Stimulated activated CD8-positive, alpha-beta memory T cell treated with anti-CD3 and anti-CD28 coated beads, Interleukin-15, amount 100 ng/mL, for 48 hours (primary cell): ENCODE measurements at places on chromosomes 12 and 14.

DNA sequence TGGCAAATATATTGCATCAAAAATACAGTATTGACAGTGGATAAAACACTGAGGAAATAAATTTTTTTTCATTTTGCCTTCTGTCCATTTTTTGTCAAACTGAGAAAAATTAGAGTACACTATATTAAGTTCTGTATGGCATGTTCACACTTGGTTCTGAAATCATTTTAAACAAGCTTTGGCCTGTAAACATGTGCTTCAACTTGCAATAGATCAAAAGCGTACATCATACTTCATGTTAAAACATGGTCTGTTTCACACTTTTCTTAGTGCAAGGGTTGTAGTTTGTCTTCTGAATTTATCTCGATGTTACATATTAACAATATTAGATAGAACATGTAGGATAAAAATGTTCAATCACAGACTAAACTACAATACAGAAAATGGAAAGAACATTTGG is 208.0 kb downstream of the PCNX1 start:
- no peak for DNase-seq

DNA sequence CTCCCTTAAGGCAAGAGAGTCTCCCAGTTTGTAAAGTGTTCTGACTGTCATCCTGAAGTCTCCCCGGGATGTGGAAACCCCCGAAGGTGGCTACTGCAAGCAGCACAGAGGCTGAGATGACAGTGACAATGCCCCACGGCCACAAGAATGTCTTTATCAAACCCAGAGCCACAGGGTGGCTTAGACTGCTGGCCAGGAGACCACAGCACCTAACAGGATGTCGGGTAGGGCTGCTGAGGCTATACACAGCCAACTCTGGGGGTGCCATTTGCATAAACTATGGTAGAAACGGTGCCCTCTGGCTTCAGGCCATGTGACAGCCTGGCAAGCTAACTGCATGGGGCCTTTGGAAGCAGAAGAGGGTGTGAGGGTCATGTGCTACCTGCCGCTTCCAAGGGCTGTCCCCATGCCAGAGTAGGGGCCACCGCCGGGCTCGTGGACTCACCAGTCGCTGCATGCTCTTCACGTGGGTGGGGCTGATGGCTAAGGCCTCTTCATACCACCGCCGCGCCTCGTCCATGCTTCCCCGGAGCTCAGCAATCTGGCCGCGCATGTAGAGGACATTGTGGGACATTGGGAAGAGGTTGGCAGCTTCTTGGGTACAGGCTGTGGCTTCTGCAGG is 180.9 kb downstream of the CALM1 start:
- DNase-seq, result no peak

DNA sequence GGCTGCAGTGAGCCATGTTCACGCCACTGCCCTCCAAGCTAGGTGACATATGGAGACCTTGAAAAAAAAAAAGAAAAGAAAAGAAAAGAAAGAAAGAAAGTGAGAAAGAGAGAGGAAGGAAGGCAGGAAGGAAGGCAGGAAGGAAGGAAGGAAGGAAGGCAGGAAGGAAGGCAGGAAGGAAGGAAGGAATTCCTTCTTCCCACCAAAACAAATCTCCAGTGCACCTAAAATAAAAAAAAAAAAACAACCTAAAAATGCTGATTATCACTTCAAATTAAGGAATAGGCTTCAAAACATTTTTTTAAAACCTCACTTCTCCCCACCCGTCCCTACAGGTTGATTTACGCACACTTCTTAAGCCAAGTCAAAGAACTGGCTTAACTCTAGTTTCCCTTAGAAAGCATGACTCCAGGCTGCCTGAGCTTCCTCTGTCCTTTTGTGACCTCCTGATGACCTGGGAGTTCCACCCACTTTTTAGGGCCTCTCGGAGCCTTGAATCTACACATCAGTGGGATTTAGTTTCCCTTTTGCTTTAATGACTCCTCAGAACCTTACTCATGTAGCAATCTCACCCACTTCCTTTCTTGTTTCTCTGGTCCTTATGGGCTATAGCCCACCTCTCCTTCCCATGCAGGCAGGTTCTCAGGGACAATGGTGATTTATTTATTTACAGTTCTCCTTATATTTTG is 18.6 kb downstream of the DUSP6 start:
- DNase-seq, result no peak

DNA sequence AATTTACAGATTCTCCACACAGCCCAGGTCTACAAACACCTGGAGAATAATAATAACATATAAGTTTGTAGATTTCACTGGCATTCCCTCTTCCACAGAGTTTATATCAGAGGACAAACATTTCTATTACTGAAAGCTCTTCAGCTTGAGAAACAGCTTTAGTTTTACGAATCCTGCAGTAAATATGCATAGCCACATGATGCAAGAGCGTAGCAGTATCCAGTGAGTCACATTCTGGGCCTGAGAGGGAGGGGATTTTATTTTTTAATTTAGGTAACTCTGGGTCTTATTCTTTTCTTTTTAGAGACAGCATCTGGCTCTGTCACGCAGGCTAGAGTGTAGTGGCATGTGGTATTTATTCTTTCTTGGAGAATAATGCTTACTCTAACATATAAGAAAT is 1002.8 kb downstream of the TRHDE start:
- no peak for DNase-seq

GRCh38 chr12:130073721-130074120 is 88.5 kb upstream of the FZD10 start:
- no peak for DNase-seq

DNA sequence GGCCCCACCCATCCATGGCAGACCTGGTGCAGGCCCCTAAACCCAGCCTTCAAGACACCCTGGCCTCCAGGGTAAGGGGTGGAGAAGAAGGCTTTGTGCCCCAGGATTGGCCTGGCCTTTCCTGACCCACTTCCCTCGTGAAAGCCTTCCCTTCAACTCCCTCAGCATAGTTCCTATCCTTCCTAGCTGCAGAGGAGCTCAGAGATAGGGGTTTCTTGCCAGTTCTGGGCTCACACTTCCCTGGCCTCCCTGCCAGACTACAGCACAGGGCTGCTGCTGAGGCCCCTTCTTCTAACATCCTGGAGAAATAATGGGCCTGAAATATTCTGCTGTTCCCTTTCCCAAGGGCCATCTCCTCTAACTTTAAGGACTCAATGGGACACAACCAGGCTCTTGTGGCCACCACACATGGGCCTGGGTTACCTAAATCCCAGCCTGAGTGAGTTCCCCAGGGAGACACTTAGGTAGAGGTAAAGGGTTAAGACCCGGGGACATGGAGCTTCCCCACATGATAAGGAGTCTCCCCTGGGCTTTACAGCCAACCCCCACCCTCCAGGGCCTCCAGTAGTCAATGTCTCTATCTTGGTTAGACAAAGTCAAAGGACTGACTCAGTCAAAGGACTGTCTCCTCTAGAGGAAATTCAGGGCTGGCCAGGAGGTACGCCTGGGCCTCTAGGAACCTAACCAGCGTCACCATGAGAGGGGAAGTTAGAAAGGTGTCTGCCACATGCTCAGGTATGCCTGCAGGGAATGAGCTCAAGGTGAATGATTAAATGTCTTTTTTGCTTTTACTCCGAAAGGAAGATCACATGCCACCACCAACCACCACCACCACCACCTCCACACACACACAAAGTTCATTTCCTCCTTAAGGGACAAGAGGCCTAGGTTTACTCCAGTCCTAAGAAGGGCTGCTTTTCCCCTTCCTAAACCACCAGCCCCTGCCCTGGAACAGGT is 7.1 kb downstream of the ZFP36L1 start:
- DNase-seq, result no peak

GRCh38 chr14:36935976-36936678 is 236.3 kb downstream of the SLC25A21 start:
- DNase-seq, result no peak

GRCh38 chr12:107501681-107502080 is 183.9 kb upstream of the PWP1 start:
- DNase-seq, result no peak

- DNase-seq, result no peak
These were observed 32.4 kb downstream of the ABCD2 start for GRCh38 chr12:39587225-39587624.

DNA sequence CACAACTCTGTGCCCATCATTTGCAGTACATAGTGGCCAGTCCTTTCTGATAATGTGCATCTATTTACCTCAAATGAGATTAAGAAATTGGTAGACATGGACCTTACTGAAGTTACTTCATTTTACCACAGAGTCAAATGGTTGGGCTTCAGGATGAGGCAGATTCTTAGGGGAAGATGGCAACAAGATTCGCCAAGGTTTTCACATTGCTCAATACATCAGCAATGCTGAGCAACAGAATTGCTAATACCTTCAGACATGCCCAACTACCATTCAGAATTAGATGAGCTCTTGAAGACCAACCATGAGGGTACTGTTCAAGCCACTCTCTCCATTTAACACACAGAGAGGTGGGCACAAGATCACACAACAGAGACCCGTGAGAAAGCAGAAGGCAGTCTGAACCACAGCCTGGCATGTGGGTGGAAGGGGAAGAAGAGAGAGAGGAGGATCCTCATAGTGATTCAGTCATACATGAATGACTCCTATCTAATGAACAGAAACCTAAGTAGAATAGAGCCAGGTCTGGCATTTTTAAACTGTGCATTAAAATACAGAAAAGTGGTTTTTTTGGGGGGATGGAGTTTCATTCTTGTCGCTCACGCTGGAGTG is 28.5 kb downstream of the CPM start:
- peak; percentile 4 for DNase-seq

DNA sequence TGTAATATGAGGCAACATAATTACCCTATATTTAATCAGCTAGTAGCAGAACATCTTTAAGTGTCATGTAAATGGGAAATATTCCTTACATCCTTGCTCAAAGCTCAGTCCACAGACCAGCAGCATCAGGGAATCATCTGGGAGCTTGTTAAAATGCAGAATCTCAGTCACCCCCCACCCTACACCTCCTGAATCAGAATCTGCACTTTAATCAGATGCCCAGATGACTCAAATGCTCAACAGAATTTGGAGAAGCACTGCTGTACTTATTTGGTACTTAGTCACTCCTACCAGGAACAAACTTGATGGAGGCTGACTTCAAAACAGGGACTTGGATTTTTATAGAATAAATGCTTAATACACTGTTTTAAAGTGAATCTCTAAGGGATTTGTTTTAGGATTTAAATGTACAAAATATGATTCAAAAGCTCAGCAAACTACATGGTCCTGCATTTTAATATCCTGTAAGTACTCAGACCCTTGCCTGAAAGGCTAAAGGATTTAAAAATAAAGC is 96.5 kb downstream of the ARMH4 start:
- DNase-seq, result no peak

- no peak for DNase-seq
These were observed 48.9 kb downstream of the DYRK2 start for GRCh38 chr12:67697443-67697842.

GRCh38 chr12:56635806-56636674 is 5.9 kb upstream of the BAZ2A start:
- peak; percentile 78 for DNase-seq

GRCh38 chr12:88896958-88897357 is 316.7 kb upstream of the KITLG start:
- DNase-seq, result no peak

- DNase-seq, result no peak
These were observed 72.3 kb upstream of the STXBP6 start for GRCh38 chr14:25122211-25122610.

DNA sequence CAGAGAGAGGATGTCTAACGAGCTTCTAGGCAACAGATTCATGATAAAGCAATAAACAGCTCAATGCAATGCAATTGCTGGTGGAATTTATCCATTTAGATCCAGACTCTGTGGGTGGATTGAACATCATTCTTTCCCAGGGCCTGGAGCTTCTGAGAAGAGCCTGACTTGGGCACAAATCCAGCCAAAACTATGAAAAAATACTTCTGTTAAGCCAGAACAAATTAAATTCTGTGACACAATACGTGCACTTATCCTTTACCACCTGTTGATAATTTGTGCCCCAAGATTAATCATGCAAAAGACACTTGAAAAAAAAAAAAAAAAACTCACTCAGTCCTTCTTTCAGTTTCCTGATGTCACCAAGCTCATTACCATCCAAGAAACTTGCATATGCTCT is 446.0 kb upstream of the DCN start:
- DNase-seq, result no peak

- peak; percentile 15 for DNase-seq
These were observed 120.3 kb downstream of the FBXL14 start for GRCh38 chr12:1474041-1474573.

- no peak for DNase-seq
These were observed 80.4 kb downstream of the LIN7A start for GRCh38 chr12:80857311-80857710.

- DNase-seq, result no peak
These were observed 91.3 kb downstream of the ITPR2 start for GRCh38 chr12:26741584-26742227.

GRCh38 chr14:78530078-78530477 is 359.9 kb downstream of the NRXN3 start:
- no peak for DNase-seq

GRCh38 chr14:24179294-24179960 is 7.5 kb downstream of the REC8 start:
- DNase-seq, result no peak

DNA sequence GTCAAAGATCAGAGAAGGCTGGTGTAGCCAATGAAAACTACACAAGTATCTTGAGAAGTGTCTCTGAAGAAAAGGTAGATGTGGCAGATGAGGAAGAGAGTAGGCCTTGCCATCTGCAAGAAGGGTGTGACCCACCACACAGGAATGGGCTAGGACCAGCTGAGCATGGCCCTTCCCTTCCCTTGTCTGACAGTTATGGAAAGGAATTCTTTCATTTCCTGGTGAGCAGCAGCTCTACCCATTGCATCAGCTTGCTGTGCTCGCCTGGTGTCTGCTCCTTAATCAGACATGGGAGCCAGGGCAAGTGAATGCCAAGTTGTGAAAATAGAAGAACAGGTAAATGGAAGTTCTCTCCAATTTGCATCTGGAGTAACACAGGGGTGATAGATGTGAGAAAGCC is 145.2 kb upstream of the KRR1 start:
- DNase-seq, result no peak

GRCh38 chr14:37262649-37263048 is 64.9 kb downstream of the MIPOL1 start:
- DNase-seq, result no peak

DNA sequence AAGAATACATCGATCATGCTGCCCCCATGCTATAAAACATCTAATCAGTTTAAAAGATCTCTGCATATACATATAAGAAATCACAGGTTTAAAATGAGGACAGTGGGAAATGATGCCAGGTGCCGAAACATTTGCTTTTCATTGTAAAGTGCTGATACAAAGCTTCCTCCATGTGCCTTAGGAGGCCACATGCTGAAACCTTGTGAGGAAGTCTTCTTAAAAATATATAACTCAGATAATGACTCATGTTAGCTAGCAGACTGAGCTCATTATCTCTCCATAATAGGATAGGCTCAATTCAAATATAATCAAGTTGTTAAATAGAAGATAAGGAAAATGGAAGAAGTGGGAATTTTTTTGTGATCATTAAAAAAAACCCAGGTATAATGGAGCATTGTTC is 65.9 kb downstream of the RFX4 start:
- DNase-seq, result no peak

GRCh38 chr12:111304642-111305071 is 64.2 kb downstream of the PHETA1 start:
- peak; percentile 19 for DNase-seq

GRCh38 chr14:33510063-33510481 is 440.8 kb downstream of the EGLN3 start:
- DNase-seq, result no peak

GRCh38 chr14:96497586-96497985 is 4.6 kb upstream of the PAPOLA start:
- no peak for DNase-seq

- no peak for DNase-seq
These were observed 74.7 kb downstream of the NOC4L start for GRCh38 chr12:132218915-132219314.
